SK-N-SH (cell line): ENCODE measurements at places on chromosomes 7 and 10.

DNA sequence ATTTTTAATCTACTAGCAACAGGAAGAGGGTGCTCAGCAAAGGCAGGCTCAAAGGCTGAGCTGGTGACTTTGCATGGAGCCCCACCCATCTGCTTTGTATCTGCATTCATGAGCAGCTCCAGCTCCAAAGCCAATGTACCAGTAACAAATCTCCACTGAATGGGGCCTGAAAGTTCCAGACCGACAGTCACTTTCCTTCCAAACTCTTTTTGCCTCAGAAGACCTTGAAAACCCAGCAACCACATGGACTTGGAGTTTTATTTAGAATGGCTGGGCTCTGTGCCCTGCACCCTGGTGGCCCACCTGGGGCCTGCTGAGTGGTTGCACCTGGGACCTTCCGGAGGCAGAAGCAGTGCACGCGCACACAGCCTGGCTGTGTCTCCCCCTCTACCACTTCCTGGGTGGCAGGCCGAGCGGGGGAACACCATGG, 195.0 kb upstream of the PLXNA4 start:
- no peaks in the 10 kb centered on the region for H3K36me3 ChIP-seq
- H3K4me1 ChIP-seq, result no peaks in the 10 kb centered on the region; the same call in 1 of the 2 replicates
- no peak overlapping the region for H3K27ac ChIP-seq
- H3K4me3 ChIP-seq, result no peak overlapping the region
- no peaks in the 10 kb centered on the region for H3K27me3 ChIP-seq

DNA sequence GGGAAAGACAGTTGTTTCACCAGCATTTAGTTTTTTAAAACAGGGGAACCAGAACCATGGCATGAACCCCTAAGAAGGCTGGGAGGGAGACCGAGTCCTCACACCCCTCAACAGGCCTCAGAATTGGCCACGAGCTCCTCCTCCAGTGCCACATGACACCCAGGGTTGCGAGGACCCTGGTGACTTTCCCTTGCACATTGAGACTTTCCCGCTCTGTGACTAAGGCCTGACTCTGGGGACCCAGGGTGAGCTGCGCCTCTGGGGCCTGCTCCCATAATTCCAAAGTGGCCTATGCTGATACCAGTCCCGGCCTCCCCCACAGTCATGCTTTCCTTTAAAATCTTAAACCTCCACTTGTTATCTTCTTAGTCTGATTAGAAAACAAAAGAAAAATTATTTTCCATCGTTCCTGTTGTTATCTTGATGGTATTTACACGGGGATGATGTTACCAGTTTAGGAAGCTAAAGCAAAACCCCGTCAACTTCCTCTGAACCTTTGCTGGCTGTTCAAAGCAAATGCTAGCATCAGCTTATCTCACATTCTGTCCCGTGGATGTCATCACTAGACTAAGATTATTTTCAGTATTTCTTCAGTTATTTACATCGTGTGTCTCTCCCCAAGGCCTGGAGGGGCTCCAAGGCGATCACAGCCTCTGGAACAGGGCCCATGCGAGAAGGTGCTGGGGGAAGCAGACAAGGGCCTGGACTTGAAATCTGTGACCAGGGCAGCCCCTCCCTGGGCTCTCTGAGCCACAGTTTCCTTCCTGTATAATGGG, 42.1 kb downstream of the FAM53B start:
- H3K27me3 ChIP-seq, result no peaks in the 10 kb centered on the region
- peaks cover 25% of the 10 kb centered on the region; the same call in 1 of the 2 replicates for H3K36me3 ChIP-seq
- DNase-seq, result no peak
- H3K27ac ChIP-seq, result peak overlapping the region; percentile 58; the same call in 1 of the 2 replicates
- H3K4me1 ChIP-seq, result peaks cover 69% of the 10 kb centered on the region; the same call in 1 of the 2 replicates

GRCh38 chr7:17640730-17641377, 299.4 kb downstream of the SNX13 start:
- H3K27ac ChIP-seq, result no peak overlapping the region
- peak; percentile 34 for DNase-seq
- H3K36me3 ChIP-seq, result no peaks in the 10 kb centered on the region
- H3K4me3 ChIP-seq, result no peak overlapping the region; the same call in 1 of the 2 replicates
- H3K27me3 ChIP-seq, result no peaks in the 10 kb centered on the region

DNA sequence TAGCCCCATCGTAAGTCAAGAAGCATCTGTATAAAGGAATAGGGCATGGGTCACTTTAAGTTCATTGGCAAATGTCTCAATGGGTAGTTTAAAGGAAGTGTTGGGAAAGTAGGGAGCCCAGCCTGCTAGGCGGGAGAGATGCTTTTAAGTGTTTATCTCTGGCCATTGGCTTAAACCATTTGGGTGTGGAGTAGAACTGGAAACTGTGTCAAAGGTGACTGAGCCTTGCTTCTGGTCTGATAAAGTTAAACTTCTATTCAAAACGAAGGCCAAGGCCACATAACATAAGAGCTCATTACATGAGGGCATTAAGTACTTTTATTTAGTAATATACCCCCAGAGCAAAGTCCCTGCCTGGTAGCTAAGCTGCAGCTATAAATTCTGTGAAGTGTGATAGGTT, 148.7 kb downstream of the SPAG6 start:
- no peak overlapping the region for H3K27ac ChIP-seq
- no peaks in the 10 kb centered on the region for H3K36me3 ChIP-seq
- no peaks in the 10 kb centered on the region for H3K27me3 ChIP-seq
- DNase-seq, result no peak
- H3K4me1 ChIP-seq, result no peaks in the 10 kb centered on the region
- no peak overlapping the region for H3K4me3 ChIP-seq

DNA sequence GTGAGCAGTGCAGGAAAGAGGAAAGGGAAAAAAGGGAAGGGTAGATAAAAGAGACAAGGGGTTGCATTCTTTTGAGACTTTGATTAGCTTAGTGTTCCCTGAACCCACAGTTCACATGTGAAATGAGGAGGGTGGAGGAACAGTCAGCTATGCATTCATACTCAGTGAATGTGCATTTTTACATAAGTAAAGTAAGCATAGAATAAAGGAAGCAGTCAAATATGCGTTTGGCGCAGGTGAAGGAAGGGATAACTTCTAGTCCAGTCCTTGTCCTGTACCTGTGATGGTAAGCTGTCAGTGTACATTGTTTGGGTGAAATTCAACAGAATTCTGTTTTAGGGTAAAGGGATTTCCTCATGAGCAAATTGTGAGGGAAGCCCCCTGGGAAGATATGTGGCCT, 28.1 kb downstream of the HK1 start:
- no peaks in the 10 kb centered on the region for H3K36me3 ChIP-seq
- no peak overlapping the region for H3K4me3 ChIP-seq
- H3K27ac ChIP-seq, result no peak overlapping the region
- H3K27me3 ChIP-seq, result no peaks in the 10 kb centered on the region

DNA sequence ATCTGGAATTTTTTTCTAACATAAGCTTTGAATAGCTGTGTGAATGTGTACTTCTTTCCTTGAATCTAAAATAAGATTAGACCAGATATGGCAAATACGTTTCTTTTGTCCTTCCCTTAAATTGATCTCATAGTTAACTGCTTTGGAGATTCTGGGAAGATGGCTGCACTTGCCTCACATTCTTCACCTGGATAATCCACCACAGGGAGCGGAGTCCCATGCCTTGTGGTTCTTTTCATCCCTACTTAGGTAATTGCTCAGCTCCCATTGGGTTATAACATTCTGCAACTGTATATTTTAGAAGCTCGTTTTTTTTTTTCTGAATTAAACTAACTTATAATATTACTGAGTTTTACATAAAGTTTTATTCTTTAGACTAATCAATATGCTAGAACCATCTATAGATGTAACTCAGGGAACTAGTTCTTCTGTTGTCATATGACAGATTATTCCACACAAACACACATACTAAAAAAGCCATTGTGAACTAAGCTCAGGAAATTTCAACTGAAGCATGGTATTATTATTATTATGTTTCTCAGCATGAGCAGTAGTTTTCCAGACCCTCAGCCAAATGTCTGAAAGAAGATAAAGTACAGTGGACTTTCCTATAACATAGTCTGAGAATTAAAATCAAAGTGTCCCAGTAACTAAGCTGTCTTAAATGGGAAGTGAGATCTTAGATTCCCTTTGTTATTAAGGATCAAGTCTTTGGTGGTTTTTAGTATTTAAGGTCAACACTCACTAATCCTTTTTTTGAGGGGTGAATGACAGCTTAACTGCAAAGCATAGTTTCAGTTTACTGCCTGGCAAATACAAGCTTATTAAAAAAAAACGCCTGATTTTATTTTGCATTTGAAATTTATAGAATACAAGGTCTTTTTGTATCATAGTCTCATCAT, 182.3 kb downstream of the PPP1R9A start:
- H3K4me1 ChIP-seq, result no peaks in the 10 kb centered on the region
- H3K4me3 ChIP-seq, result no peak overlapping the region
- H3K27ac ChIP-seq, result no peak overlapping the region

- no peak for DNase-seq
- H3K27me3 ChIP-seq, result no peaks in the 10 kb centered on the region
- H3K36me3 ChIP-seq, result peaks cover 11% of the 10 kb centered on the region
- H3K4me3 ChIP-seq, result no peak overlapping the region
- peak overlapping the region; percentile 52; the same call in 1 of the 2 replicates for H3K27ac ChIP-seq
Observed at GRCh38 chr7:44384586-44385433, 59.4 kb upstream of the CAMK2B start.

- peak overlapping the region; percentile 89 for H3K27ac ChIP-seq
- no peak overlapping the region for H3K4me3 ChIP-seq
- H3K27me3 ChIP-seq, result no peaks in the 10 kb centered on the region
Observed at GRCh38 chr7:101947899-101948298, 130.5 kb downstream of the CUX1 start.

DNA sequence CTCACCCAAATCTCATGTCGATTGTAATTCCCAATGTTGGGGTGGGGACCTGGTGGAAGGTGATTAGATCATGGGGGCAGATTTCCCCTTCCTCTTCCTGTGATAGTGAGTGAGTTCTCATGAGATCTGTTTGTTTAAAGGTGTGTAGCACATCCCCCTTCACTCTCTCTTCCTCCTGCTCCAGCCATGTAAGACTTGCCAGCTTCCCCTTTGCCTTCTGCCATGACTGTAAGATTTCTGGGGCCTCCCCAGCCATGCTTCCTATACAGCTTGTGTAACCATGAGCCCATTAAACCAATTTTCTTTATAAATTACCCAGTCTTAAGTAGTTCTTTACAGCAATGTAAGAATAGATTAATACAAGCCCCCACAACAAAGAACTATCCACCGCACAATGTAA, 109.9 kb upstream of the JAZF1 start:
- H3K4me1 ChIP-seq, result no peaks in the 10 kb centered on the region
- H3K27ac ChIP-seq, result no peak overlapping the region
- H3K27me3 ChIP-seq, result peaks cover 4% of the 10 kb centered on the region; the same call in 1 of the 2 replicates
- no peak for DNase-seq

- no peaks in the 10 kb centered on the region for H3K36me3 ChIP-seq
- H3K27me3 ChIP-seq, result no peaks in the 10 kb centered on the region; the same call in 1 of the 2 replicates
- DNase-seq, result peak; percentile 84
- peaks cover 7% of the 10 kb centered on the region; the same call in 1 of the 2 replicates for H3K4me1 ChIP-seq
- no peak overlapping the region for H3K27ac ChIP-seq
Observed at GRCh38 chr10:35640951-35641675, 983 bp downstream of the FZD8 start.

DNA sequence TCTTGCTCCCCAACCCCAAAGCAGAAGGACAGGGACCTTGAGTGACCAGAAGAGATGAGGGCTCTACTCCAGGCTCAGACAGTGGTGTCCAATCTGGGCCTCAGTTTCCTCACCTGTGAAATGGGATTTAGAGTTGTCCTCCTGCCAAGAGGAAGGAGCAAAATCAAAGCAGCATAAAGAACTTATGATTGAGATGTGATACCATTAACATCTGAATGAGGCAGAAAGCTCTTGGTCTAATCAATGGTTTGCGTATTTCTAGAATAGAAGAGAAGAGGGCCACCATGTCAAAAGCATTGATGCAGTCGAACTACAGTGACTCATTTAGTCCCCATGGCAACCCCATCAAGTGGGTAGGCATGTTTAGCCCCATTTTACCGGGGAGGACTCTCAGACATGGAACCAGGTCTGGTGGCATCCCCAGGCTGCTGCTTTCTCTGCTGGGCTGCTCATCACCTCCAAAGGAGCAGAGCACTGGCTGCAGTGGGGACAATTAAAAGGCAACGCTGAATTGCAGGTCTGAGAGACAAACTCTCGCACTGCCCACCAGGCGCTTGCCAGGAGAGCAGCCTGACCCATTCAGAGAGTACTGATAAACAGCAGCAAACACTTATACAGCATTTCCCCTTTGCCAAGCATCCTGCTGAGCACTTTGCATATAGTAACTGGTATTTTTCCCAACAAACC, 175.9 kb downstream of the NEURL1 start:
- H3K4me3 ChIP-seq, result no peak overlapping the region
- DNase-seq, result no peak
- H3K36me3 ChIP-seq, result no peaks in the 10 kb centered on the region
- H3K27ac ChIP-seq, result no peak overlapping the region

GRCh38 chr7:9978106-9979064, 995.3 kb upstream of the PHF14 start:
- no peak overlapping the region for H3K4me3 ChIP-seq
- no peaks in the 10 kb centered on the region for H3K4me1 ChIP-seq
- no peak overlapping the region for H3K27ac ChIP-seq
- no peaks in the 10 kb centered on the region for H3K36me3 ChIP-seq
- peak; percentile 39 for DNase-seq
- H3K27me3 ChIP-seq, result no peaks in the 10 kb centered on the region

GRCh38 chr10:72511459-72511858, 114.4 kb downstream of the MICU1 start:
- H3K4me1 ChIP-seq, result no peaks in the 10 kb centered on the region
- no peak overlapping the region for H3K4me3 ChIP-seq
- no peaks in the 10 kb centered on the region for H3K27me3 ChIP-seq
- H3K36me3 ChIP-seq, result peaks cover 6% of the 10 kb centered on the region
- no peak for DNase-seq
- no peak overlapping the region for H3K27ac ChIP-seq

DNA sequence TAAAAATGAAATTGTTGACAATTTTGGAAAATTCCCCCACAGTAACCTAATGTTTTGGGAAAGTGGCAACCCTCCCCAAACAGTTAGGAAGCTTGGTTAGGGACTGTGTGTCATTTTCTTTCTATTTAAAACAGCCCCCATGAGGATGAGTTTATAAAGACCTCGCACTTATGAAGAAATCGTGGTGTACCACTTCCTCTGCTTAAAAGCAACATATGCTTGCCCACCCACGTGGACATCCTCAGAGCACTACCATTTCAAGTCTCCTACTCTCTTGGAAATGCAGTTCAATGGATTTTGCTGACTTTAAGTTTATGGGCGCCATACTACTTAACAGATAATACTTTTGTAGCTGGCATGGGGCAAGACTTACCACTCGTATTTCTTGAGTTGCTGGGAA, 223.8 kb downstream of the DYNC1I1 start:
- H3K4me1 ChIP-seq, result no peaks in the 10 kb centered on the region
- H3K36me3 ChIP-seq, result no peaks in the 10 kb centered on the region
- no peak overlapping the region for H3K4me3 ChIP-seq

DNA sequence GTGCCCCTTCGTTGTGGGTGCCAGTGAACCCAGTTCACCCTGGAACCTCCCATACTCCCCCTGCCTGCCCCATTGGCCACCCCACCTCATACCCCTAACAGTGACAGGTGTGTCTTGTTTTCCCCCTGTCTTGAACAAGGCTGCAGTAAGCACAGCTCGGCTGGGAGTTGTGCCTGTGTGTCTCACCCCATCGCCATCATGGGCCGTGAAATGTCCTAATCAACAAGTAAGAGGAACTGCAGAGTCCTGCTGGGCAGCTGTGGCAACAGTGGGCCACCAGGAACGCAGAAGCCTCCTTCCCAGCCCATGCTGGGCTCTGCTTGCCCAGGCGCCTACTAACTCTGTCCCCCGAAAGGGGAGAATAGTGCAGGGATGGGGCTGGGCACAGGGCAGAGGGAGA, 91.6 kb downstream of the C10orf105 start:
- H3K4me1 ChIP-seq, result peaks cover 9% of the 10 kb centered on the region; the same call in 1 of the 2 replicates
- no peak for DNase-seq
- H3K27me3 ChIP-seq, result no peaks in the 10 kb centered on the region; the same call in 1 of the 2 replicates
- no peak overlapping the region for H3K4me3 ChIP-seq
- no peak overlapping the region for H3K27ac ChIP-seq
